ENCODE measurements at places on chromosomes 12 and 14.

DNA sequence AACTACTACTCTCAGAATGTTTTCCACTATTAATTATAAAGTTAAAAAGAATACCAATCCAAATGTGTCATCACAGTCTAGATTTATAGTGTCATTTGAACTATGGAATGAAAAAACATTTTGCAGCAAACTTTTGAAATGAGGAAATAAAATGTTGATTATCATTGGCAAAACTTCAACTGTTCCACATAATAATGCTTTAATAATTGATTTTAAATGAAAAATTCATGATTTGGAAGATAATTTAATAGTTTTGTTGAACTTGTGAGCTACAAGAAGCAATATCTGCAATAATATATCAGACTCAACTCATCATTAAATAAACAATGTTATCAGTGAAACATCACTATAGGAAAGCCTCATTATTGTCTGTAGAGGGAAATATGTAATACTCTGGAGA, 48.2 kb upstream of the DCN start:
- no peak for DNase-seq

DNA sequence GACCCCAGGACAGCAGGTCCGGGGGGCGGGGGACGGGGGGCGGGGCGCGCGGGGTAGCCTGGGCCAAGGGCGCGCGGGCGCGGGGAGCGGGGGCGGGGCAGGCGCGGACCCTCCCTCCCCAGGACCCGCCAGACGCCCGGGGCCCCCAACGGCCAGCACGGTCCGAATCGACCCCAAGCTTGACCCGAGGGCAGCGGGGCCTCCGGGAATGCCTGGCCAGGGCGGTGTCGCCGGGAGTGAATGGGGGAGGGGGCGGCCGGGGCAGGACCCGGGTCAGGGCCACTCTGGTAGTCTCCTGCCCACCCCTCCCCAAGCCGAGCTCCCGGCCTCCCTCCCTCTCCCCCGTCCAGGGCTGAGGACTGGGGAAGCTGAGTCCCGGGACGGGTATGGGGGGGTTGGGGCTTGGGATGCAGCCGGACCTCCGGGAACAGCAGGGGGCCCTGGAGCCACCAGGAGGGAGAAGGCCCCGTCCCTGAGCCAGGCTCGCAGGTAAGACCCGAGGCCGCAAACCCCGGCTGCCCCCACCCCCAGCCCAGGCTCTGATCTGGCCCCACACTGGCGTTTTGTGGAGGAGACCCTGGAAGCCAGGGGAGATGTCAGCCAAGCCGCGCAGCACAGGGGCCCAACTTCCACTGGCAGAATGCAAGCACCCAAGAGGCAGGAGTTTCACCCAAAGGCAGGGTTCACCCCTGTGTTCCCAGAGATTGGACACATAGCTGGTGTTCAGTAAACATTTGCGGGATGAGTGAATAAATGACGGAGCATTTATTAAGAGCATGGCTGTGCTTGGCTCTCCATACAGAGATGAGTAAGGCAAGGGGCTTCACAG, 545 bp upstream of the GALNT9 start:
- DNase-seq: no peak

- DNase-seq: no peak
Observed at GRCh38 chr12:100860611-100861010, 66.0 kb downstream of the ANO4 start.

DNA sequence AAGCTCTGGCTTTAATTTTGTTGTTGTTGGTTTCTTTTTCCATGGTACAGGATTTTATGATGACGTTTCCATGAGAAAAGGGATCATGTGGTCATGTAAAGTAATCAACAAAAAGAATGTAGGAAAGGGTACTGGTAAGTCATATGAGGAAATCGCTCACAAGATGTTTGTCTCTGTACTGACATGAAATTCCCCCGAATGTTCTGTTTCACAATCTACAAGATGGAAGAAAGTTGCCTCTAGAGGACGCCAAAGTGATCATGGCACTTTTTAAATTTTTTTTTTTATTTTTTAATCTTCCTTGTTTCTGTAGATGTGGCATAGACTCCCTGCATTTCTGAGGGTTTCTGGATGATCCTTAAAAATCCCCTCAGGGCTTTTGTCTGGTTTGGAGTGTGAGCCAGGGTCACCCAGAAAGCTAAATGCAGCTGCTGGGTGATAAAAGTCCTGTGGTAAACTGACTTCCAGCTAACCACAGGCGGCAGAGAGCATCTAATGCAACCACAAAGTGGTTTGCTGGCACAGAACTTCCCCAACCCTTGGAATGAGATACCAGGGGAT, 393.5 kb downstream of the CCDC91 start:
- no peak for DNase-seq

DNA sequence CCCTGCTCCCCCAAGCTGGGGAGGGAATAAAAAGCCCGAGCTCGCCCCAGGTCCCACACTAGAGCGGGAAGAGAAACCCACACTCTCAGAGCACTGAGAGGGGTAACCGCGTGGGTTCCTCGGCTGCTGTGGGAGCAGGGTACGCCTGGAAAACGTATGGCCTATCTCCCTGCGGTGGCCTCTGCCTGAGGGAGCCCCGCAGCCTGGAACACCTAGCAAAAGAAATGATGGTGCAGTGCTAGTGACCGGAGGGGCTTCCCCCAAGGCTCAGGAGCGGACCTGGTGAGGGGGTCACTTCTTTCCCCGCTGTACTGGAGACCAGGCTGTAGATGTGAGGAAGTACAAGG, 2.5 kb upstream of the OR4N2 start:
- DNase-seq: no peak

GRCh38 chr12:92253301-92253700, 107.7 kb upstream of the BTG1 start:
- DNase-seq: no peak

- DNase-seq: no peak
Observed at GRCh38 chr14:58901826-58902225, 264.1 kb downstream of the DACT1 start.

DNA sequence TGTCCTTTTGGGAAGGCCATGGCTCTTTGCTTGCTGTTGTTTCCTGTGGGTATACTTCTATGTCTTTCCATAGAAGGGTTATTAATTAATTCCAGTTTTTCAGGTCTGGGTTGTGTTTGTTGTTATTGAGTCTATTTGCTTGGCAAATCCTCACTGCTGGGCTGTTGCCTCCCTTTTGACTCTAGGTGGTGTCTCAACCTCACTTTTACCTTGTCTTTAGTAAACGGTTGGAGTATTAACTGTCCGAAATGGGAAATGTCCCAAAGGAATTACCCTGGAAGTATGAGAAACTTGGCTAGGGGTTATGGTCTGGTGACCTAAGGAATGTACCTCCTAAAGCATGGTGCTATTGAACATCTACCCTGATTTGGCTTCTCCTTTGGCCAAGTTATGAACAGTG, 16.7 kb downstream of the PRH1 start:
- DNase-seq: no peak

DNA sequence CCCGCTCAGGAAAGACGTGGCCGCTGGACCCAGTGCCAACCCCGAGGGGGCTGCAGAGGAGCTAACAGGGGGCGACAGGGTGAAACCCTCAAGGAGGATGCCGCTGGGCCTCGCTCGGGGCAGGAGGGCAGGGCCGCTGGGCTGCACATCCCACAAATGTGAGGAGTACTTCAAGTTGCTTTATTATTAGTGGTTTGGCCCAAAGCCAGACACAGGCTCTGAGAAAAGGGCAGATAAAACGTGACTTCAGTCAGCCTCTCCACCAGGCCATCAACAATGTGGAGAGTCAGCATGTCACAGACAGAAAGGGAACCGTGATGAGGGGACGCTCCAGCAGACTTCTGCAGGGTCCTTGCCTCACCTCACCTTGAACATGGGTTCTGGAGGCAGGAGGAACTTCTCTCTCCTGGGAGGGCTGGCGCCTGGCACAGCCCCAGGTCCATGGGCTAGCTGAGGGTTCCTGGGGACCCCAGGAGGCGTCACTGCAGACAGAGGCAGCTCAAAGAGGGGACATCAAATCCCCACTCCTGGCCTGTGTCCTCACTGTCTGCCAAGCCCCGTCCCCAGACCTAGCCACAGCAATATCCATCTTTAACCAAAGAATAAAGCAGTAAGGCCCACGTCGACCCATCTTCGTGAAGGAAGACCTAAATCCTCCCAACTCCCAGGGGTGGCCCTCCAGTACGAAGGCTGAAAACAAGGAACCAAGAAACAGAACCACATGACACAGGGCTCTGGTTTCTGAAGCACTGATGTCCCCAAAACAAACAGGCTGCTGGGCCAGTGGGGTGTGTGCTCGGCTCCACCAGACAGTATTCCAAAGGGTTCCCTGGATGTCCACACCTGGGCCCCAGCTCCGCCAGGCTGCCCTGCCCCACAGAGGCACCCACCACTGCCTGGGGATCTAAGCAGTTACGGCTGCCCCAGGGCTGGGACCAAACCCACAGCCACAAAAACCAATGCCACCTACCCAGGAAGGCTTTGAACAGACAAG, 35.1 kb downstream of the CCDC85C start:
- no peak for DNase-seq

GRCh38 chr12:14773685-14774073, 29.6 kb downstream of the WBP11 start:
- no peak for DNase-seq

DNA sequence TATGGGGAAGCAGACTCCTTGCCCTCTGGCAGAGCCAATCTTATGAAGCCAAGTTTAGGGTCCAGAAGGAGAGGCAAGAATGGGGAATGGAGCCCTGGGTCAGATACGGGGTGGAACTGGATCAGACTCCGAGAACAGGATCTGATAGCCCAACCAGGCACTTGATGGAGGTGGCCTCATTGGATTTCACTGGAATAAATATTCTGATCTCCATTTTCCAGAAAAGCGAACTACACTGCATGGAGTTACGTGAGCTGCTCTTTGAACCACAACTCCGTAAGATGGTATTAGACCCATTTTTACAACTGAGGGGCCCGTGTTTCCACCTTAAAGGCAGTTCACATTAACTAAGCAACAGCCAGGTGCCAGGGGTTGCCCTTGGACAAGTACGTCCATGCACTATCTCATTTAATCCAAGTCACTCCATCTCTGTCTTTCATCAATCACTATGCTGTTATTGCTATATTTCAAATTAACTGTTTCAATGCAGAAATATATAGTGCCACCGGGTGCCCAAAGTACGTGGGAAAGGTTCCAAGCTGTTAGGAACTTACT, 155.2 kb downstream of the BCL11B start:
- no peak for DNase-seq

- DNase-seq: no peak
Observed at GRCh38 chr12:50992819-50993218, 33.4 kb downstream of the SLC11A2 start.

GRCh38 chr12:78853231-78853630, 11.3 kb upstream of the SYT1 start:
- DNase-seq: no peak

- DNase-seq: no peak
Observed at GRCh38 chr14:23624830-23625404, 11.2 kb upstream of the DHRS2 start.

GRCh38 chr14:92637228-92637627, 111.2 kb downstream of the LGMN start:
- DNase-seq: no peak

- no peak for DNase-seq
Observed at GRCh38 chr14:63773504-63773903, 45.6 kb upstream of the SGPP1 start.

DNA sequence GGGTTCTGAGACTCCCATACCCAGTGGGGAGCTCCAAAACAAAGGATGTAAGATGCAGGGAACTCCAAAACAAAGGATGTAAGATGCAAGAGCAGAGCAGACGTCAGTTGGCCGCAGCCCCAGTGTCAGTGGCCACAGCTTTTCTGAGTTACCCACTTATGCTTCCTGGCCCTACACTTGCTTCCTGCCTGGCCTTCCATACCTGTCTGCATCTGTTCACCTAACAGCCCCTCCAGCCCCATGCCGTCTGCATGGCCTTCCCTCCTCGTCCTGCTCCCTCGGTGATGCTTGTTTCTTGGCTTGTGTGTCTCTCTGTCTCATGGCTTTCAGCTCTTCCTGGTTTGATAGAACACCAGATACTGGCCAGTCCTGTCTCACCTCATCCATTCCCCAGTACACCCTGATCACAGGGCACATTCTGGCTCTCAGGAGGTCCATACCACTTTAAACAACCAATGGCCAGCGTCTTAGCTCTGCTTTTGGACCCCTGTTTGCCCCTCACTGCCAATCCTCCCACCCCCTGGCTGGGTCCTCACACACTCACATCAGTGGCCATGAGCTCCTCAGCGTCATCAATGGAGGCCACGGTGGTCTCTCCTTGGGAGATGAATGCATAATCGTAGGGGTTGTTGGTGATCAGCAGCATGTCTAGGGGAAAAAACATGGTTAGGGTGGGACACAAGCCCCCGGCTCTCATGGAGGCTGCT, 5.3 kb downstream of the MYH7 start:
- DNase-seq: no peak

All from GM20000 (cell line).